ENCODE measurements at places on chromosomes 16 and 17.

- DNase-seq = no peak
These were observed 147.3 kb downstream of the SNX11 start for GRCh38 chr17:48254896-48255295.

- no peak for DNase-seq
These were observed 51.2 kb downstream of the ABAT start for GRCh38 chr16:8725513-8726178.

GRCh38 chr16:72846594-72846993 is 201.3 kb downstream of the ZFHX3 start:
- no peak for DNase-seq

DNA sequence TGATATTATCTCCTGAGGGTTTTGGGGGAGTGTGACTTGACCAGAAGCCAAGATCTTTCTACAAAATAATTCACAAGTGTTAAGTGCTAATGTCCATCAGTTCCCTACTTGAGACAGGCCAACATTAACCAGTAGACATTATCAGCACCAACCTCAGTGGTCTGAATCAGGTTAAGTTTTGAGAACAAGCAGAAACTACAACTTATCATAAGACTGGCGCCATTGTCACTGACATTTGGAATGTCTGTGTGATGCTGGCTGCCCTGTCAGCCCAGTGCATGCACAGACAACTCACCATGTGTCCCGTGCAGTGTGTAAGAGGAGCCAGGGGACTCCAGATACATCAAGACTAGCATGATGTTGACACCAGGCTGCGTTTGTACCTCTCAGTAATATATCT is 76.8 kb downstream of the CCDC182 start:
- DNase-seq = no peak

GRCh38 chr17:880443-881269 is 98.5 kb downstream of the MRM3 start:
- no peak for DNase-seq

DNA sequence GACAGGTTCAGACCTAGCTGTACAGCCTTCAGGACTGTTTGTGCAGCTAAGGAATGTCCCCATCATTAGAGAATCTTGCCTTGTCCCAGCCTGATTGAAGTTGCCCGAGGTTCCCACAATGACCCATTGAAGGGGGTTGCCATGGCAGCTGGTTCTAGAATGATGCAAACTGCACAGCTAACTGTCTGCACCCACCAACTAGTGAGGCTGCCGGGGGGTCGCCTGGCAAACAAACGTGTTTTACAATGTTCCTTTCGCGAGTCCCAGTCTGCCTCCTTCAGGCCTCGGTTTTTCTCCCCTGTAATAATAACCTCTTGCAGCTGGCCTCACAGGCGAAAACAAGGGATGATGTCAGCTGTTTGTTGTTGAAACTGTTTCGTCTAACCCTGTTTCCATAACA is 5.5 kb downstream of the C16orf96 start:
- DNase-seq = no peak

GRCh38 chr17:19399750-19400450 is 11.1 kb upstream of the RNF112 start:
- DNase-seq = no peak

GRCh38 chr16:27539636-27540035 is 10.1 kb downstream of the GTF3C1 start:
- no peak for DNase-seq

DNA sequence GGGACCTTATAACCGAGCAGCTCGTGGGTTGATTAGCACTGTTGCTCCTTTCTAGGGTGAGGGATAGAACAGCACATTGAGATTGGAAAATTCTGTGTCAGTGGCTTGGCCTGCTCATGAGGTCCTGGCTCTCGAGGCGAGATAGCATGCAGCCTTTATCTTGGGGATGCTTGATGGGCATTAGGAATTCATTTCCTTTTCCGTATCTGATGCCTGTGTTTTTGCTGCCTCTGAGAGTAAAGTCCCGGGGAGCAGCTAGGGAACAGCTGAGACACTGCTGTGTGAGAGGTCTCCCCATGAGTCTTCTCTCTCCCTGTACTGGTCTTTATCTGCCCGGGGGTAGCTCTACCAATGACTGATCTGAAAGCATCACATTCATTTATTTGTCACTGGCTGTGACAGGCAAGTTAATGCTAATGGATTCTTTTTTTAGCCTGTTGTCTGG is 14.5 kb downstream of the MSI2 start:
- DNase-seq = no peak

- no peak for DNase-seq
These were observed 11.7 kb downstream of the CANT1 start for GRCh38 chr17:78997881-78998280.

DNA sequence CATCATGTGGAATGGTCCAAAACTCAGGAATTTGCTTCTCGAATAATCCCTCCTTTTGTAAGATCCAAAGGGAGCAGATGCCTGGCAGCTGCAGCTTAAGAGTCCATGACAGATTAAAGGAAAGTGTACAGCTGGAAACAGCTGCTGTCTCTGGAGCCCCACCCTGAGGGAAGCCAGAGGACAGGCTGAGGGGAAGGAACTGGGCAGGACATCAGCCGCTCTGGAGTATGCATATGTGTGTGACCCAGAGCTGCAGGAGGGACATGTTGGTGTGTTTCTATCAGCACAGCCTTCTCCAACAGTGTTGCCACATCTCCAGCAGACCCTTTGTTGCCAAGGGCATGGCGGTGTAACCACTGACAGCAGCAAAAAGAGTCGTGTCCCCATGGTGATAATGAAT is 46.2 kb downstream of the CYB561 start:
- DNase-seq = no peak

DNA sequence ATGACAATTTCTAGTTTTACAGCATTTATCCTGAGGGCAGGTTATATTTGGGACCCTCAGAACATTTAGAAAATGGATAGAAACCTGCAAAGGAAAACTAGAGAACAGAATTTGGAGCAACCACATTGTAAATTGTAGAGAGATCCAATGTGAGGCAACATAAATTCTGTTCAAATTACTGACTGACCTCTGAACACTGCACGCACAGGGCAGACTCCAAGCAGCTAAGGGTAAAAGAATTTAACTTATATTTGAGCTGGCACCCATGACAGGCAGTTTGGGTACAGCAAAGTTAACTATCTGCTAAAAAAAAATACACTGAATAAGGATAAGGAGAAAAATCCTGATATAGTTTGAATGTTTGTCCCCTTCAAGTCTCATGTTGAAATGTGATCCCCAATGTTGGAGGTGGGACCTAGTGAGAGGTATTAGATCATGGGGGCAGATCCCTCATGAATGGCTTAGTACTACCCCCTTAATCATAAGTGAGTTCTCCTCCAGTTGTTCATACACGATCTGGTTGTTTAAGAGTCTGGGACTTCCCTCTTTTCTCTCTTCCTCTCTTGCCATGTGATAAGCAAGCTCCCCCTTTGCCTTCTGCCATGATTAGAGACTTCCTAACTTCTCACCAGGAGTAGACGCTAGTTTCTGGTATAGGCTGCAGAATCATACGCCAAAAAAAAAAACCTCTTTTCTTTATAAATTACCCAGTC is 75.7 kb downstream of the FBXL20 start:
- DNase-seq = no peak

GRCh38 chr17:44832805-44833204 is 2.7 kb upstream of the GJC1 start:
- DNase-seq = no peak

DNA sequence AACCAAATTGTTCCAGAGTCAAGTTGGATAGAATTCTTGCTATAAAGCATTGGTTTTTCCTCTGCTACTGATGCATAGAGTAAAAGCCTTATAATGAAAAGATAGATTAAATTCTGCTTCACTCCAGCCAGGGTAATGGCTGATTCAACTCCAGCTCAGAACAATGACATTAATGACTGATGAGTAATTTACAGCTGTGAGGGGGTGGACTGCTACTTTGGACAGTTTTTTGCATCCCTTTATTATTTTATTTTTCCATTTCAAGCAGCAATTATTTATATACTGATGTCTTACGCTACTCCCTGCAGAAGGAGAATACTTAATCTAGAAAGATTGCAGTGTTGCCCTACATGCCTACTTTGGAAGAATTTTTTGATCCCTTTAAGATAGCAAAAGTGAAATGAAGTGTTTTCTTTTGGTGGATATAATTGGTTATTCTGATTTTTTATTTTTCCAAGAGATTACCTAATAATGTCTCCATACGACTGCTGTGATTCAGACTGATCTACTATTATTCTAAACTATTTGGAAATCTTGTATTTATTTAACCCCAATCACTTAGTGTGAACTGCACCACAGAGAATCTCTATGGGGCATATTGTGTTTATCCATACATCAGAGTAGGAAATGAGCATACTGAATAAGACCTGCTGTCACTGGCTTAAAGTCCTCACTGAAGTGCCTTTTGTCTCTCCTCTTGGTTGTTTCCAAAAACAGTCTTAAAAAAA is 149.5 kb downstream of the TRIM37 start:
- no peak for DNase-seq

- no peak for DNase-seq
These were observed 236.0 kb downstream of the IRF8 start for GRCh38 chr16:86134802-86135461.

DNA sequence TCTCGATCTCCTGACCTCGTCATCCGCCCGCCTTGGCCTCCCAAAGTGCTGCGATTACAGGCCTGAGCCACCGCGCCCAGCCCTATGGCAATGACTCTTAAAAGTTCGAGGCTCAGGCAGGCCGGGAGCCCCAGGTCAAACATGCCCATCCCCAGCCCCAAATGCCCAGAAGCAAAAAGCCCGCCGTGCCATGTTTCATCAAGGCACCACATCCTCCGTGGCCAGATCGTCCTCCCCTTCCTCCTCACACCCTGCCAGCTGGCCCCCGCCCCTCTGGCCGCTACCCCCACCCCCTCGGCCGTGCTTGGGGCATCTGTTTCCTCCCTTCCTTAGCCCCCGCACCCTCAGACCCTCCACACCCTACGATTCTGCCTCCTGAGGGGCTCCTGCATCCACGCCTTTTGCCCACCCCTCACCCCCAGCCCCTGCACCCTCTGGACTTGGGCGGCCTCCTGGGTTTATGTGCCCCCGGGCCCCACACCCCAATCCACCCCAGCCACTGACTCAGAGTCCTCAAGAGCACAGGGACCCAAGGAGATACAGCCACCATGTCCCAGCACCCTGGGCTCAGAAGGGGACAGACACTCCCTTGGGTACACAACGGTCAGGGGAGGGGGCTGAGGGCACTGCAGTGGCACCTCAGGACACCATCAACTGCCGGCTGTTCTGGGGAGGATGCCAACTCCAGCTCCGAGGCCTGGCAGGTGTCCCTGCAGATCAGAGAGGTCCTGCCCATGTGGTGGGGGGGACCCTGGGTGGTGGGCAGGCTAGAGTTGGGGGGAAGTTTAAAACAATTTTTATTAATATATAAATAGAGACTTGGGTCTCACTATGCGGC is 7.1 kb downstream of the CTRB1 start:
- DNase-seq = no peak

GRCh38 chr16:26365161-26365940 is 673.6 kb downstream of the HS3ST4 start:
- DNase-seq = no peak

GRCh38 chr17:77740481-77740880 is 218.0 kb upstream of the TNRC6C start:
- DNase-seq = no peak

- no peak for DNase-seq
These were observed 9.2 kb upstream of the TBX4 start for GRCh38 chr17:61442878-61443474.

DNA sequence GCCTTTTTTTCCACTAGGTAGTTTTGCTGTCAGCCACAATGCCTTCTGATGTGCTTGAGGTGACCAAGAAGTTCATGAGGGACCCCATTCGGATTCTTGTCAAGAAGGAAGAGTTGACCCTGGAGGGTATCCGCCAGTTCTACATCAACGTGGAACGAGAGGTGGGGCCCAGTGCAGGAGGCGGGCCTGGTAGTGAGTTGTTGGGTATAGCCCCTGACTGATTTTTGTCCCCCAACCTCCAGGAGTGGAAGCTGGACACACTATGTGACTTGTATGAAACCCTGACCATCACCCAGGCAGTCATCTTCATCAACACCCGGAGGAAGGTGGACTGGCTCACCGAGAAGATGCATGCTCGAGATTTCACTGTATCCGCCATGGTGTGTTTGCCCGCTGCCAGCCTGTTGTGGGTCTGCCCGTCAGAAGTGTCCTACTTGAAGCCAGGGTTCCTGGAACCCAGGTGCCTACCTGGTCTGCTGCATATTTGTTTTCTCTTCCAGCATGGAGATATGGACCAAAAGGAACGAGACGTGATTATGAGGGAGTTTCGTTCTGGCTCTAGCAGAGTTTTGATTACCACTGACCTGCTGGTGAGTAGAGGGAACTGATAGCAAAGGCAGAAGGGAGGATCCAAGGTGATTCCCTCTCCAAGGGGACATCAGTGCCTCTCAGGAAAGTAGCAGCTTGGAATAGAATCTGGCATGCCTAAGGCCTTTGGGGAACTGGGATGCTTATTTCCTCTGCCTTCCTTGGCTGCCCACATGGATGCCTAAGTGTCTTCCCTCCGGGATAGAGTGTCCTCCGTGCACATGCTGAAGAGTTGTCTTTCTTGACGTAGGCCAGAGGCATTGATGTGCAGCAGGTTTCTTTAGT is 1.9 kb upstream of the CD68 start:
- DNase-seq = no peak

DNA sequence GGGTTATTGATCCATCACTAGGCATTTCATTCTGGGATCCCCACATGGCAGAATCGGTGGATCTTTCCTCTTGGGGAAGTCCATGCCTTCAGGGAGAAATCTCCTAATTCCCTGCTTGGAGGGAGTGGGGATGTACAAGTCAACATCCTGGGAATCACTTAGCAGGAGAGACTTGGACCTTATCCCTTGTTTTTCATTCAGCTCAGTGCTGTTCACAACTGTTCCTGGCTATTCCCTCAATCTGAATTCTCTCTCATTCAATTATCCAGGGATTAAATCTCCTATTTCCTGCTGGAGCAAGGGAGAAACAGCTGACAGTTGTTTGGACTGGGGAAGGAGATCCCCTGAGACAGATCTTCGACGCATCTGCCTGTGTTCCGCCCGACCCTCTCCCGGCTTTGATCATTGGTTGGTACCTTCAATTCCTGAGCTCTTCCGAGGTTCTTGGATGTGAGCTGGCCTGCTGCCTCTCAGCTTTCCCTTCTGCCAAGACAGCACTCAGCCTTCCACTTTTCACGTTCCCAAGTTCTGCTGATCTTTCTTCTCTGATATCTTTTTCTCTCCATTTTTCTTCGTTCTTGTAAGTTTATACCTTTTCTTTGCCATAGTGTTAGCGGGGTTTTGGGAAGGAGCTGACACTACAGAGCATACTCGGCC is 115.4 kb upstream of the GNAO1 start:
- DNase-seq = no peak

- DNase-seq = no peak
These were observed 134.3 kb downstream of the TMEM132E start for GRCh38 chr17:34713687-34714086.

- DNase-seq = no peak
These were observed 38.8 kb downstream of the NUP88 start for GRCh38 chr17:5380491-5381135.

GRCh38 chr16:6498858-6499257 is 833.8 kb upstream of the RBFOX1 start:
- DNase-seq = no peak

All from NCI-H1048 (cell line).